ENCODE measurements at places on chromosomes 11 and 22. TPM values are rescaled to one million over a fixed set of nuclear protein-coding genes. Genes with fewer than 3 reads are reported as not detected.
A peak's percentile ranks its signal among the peaks of the same experiment; 100 is the strongest.

DNA sequence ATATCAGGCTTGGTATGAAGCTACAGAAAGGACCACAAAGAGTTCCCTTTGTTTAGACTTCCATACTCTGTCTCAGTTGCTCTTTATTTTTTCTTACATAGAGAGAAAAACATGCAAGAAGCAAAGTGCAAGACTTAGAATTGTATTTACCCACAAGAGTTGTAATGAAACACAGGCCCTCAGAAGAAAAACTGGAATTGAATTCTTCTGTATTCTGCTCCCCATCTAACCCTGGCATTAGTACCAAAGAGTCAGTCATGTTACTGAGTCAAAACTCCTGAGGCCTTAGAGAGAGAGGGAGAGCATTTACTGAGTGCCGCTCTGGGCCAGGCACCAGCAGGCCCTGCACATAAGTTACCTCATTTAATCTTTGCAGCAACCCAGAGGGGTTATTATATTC, 43.9 kb upstream of the DLAT start:
- H3K4me1 ChIP-seq: peaks cover 11% of the 10 kb centered on the region
- H3K4me3 ChIP-seq: no peak overlapping the region
- no peak overlapping the region for H3K27ac ChIP-seq
- H3K27me3 ChIP-seq: no peaks in the 10 kb centered on the region
- DNase-seq: no peak

The SBF1 gene
- 92.0 TPM for total RNA-seq

The IRAG1 gene
- total RNA-seq: 6.7 TPM

GRCh38 chr11:107274138-107274537, 183.5 kb downstream of the CWF19L2 start:
- no peak overlapping the region for H3K27ac ChIP-seq
- no peaks in the 10 kb centered on the region for H3K27me3 ChIP-seq
- no peaks in the 10 kb centered on the region for H3K4me1 ChIP-seq
- no peak overlapping the region for H3K4me3 ChIP-seq
- DNase-seq: no peak

DNA sequence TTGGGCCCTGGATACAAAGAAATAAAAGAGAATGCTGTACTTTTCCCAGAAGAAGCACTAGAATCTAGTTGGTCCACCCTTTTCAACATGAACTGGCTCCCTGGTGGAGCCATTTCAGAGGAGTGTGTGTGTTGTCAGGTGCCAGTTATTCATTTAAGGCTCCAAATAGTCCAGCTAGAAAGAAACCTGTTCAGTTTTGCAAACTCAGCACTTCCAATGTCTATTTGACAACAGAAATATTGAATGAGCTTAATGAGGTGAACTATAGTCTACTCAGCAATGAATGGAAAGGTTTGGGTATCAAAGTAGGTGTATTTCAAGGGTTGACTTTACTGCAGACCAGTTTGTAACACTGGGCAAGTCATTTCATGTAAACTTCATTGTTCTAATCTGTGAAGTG, 2.1 kb downstream of the OR8D1 start:
- H3K36me3 ChIP-seq: no peaks in the 10 kb centered on the region
- H3K4me3 ChIP-seq: no peak overlapping the region
- no peak overlapping the region for H3K27ac ChIP-seq
- H3K27me3 ChIP-seq: peaks cover 23% of the 10 kb centered on the region

GRCh38 chr11:2673250-2673610, 26.6 kb downstream of the KCNQ1OT1 start:
- no peak for DNase-seq
- no peak overlapping the region for H3K27ac ChIP-seq
- no peaks in the 10 kb centered on the region for H3K27me3 ChIP-seq
- no peaks in the 10 kb centered on the region for H3K36me3 ChIP-seq
- H3K4me1 ChIP-seq: no peaks in the 10 kb centered on the region
- no peak overlapping the region for H3K4me3 ChIP-seq

DNA sequence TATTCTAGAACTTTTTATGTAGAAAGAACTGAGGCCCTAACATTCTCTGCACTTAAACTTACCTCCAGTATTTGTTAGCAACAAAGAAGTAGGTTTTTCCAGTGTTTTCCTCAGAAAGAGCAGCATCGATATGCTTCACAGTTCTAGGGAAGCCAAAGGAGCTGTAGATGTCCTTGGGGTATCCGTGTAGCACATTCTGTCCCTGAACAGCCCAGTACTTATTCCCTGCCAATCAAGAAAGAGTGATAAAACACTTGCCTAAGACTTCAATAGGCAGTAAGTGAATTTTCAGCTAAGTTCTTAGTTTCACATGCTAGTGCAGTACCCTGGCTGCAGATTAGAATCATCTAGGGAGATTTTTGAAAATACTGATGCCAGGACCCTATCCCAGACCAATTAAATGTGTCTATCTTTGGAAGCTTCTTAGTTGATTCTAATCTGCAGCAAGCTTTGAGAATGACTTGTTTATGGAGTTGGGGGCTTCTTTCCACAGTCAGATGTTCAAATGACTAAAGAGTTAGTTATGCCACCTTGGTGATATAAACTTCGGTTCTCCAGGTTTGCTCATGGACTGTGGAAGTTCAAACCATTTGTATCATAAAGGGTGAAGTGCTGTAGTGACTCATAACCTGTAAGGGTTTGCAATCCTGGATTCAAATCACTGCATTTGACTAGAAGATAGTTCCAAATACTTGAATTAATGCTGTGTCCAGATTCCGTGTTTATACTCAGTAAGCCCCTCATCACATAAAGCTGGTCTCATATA, 6.5 kb downstream of the MMP1 start:
- no peak overlapping the region for H3K4me3 ChIP-seq
- no peaks in the 10 kb centered on the region for H3K4me1 ChIP-seq
- no peak overlapping the region for H3K27ac ChIP-seq

The PDE3B gene
- not detected for total RNA-seq

DNA sequence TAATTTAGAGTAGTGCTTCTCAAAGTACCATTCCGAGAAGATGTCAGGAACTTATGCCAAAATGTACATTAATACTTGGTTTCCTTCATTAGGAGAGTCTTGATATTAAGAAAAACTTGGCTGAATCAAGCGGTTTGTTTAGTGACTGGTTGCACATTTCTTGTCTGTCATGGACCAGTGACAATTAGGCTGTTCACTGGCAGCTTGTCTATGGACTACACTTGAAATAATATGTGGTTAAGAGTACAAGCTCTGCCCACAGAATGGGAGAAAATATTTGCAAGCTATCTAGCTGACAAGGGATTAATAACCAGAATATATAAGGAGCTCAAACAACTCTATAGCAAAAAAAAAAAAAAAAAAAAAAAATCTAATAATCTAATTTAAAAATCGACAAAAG, 24.6 kb downstream of the COA4 start:
- no peak overlapping the region for H3K27ac ChIP-seq
- no peaks in the 10 kb centered on the region for H3K36me3 ChIP-seq
- H3K27me3 ChIP-seq: no peaks in the 10 kb centered on the region
- DNase-seq: no peak
- no peak overlapping the region for H3K4me3 ChIP-seq

The KLHL35 gene
- total RNA-seq: 13.0 TPM

- no peaks in the 10 kb centered on the region for H3K36me3 ChIP-seq
- no peak overlapping the region for H3K4me3 ChIP-seq
- no peaks in the 10 kb centered on the region for H3K27me3 ChIP-seq
- DNase-seq: no peak
These were observed 249.7 kb downstream of the AASDHPPT start for GRCh38 chr11:106327134-106327533.

DNA sequence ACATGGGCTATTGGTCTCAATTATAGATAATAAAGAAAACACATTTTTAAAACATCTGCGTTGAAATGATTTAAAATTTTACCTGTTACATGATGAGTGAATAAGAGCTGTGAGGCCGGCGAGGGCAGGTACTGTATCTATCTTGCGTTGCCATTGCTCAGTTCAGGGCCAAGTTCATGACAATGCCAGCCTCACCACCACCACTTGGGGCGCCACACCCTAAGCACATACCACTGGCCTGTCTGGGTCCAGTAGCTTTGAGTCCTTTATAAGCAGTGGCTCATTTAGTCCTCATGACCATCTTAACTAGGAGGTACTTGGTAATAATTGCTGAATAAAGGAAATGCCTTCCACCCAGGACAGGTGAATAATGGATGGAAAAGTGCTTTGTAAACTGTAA, 14.5 kb upstream of the MB start:
- peak; percentile 48 for DNase-seq
- no peak overlapping the region for H3K4me3 ChIP-seq
- H3K36me3 ChIP-seq: no peaks in the 10 kb centered on the region
- no peaks in the 10 kb centered on the region for H3K27me3 ChIP-seq

DNA sequence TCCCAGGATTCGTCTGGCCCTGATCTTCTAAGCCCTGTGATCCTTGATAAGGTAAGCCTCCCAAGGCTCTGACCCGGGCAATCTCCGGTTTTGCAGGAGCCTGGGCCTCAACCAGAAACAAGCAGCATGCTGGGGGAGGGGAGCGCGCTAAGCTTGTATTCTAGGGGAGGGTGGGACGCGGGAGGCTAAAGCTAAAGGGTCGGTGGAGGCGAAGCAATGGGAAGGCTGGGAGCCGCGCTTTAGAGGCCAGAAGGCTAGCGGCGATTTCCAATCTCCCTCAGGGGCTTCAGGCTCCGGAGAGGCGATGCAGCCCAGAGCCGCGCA, 753 bp downstream of the PTPN5 start:
- H3K27ac ChIP-seq: no peak overlapping the region
- no peaks in the 10 kb centered on the region for H3K36me3 ChIP-seq
- H3K4me3 ChIP-seq: no peak overlapping the region
- H3K27me3 ChIP-seq: peaks cover 66% of the 10 kb centered on the region

- H3K4me3 ChIP-seq: no peak overlapping the region
- DNase-seq: peak; percentile 41
- H3K27ac ChIP-seq: no peak overlapping the region
- H3K36me3 ChIP-seq: no peaks in the 10 kb centered on the region
- H3K4me1 ChIP-seq: peaks cover 9% of the 10 kb centered on the region
These were observed 32.9 kb upstream of the KLHL35 start for GRCh38 chr11:75465701-75466531.

The SYCE3 gene
- total RNA-seq: not detected

DNA sequence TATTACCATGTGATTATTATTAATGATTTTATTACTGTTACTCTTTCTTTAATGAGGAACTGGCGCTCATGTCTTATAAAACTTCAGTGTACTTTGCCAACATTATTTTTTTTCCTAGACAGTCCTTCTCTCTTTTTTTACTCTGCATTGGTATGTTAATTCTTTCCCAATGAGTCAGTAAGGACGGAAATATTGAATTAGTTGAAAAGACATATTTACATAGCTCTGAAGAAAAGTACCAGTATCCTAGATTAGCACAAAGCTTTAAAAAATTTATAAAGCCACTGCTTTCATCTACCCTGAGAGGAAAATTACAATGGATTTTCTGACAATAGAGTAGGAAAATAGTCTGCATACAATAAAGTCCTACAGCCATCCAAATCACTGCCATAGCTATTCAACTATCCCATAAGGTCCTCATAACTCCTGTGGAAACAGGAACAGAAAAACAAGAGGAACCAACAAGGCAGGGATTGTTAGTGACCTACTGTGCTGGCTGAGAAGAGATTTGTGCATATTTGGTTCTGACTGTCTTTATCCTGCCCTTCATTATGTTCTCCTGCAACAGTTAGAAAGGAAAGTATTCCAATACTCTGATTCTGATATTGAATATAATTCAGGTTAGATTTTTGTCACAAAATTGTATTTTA, 314.4 kb downstream of the AASDHPPT start:
- H3K36me3 ChIP-seq: no peaks in the 10 kb centered on the region
- peak overlapping the region; percentile 31 for H3K27ac ChIP-seq
- H3K4me1 ChIP-seq: peaks cover 39% of the 10 kb centered on the region
- 0 out of 2 replicates have a peak overlapping the region, but pooled peaks have one; percentile 11 for H3K4me3 ChIP-seq
- H3K27me3 ChIP-seq: no peaks in the 10 kb centered on the region
- peak; percentile 68 for DNase-seq

DNA sequence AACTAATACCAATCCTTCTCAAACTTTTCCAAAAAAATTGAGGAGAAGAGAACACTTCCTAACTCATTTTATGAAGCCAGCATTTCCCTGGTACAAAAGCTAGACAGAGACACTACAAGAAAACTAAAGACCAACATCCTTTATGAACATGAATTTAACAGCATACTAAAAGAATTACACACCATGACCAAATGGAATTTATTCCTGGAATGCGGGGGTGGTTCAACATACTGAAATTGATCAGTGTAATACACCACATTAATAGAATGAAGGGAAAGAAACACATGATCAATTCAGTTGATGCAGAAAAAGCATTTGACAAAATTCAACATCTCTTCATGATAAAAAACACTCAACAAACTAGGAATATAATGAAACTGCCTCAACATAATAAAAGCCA, 148.1 kb downstream of the WNT7B start:
- H3K36me3 ChIP-seq: peaks cover 17% of the 10 kb centered on the region
- no peaks in the 10 kb centered on the region for H3K27me3 ChIP-seq
- no peak overlapping the region for H3K27ac ChIP-seq
- H3K4me1 ChIP-seq: peaks cover 29% of the 10 kb centered on the region
- DNase-seq: peak; percentile 51
- no peak overlapping the region for H3K4me3 ChIP-seq

GRCh38 chr22:29658176-29658575, 54.7 kb downstream of the NF2 start:
- H3K27me3 ChIP-seq: no peaks in the 10 kb centered on the region
- no peak overlapping the region for H3K4me3 ChIP-seq
- H3K27ac ChIP-seq: no peak overlapping the region

DNA sequence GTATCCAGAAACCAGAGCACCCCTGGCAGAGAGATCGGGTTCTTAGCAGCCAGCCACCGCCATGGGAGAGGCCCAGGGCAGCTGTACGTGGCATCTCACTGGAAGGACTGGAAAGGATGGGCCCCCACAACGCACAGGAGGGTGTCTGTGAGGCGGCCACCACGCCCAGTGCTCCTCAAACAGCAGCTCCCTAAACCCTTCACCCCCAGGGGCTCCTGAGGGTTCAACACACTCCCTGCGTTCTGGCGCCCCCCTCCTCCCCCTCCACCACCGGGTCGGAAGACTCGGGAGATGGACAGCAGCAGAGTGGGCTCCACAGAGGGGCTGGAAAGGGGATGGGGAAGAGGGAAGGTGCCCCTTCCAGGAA, 1.1 kb downstream of the MAPK12 start:
- H3K4me3 ChIP-seq: peak overlapping the region; percentile 81

- no peaks in the 10 kb centered on the region for H3K27me3 ChIP-seq
- peak within 1 kb of the TSS; percentile 86 for H3K27ac ChIP-seq
- DNase-seq: no peak
- H3K36me3 ChIP-seq: peaks cover 30% of the 10 kb centered on the region
These were observed at the start of gene MORC2 for GRCh38 chr22:30968015-30968923. Gene MORC2 (minus strand): TSS chr22:30968774. CDS start chr22:30967889, 885 bp downstream.

The VPS26B gene
- 36.9 TPM for total RNA-seq

DNA sequence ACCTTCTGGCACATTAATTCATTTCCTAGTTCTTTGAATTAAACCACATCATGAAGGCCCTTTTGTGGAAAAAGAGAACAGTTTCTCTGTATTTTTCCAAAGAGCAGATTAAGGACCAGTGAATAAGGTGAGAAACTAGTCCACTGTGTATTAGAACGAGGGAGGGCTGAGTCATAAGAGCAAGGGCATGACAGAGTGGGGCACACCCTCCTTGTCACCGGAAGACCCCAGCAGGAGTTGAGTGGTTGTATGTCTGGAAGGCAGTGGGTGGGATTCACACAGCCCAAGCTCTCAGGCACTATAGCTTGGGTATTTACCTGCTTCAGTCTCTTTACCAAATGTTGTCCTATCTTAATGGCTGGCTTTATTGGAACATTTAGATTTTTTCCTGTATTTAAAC, 86.8 kb downstream of the BMAL1 start:
- peaks cover 15% of the 10 kb centered on the region for H3K4me1 ChIP-seq
- no peaks in the 10 kb centered on the region for H3K27me3 ChIP-seq
- peak overlapping the region; percentile 43 for H3K27ac ChIP-seq
- H3K36me3 ChIP-seq: peaks cover 39% of the 10 kb centered on the region
- DNase-seq: peak; percentile 64

The SERPING1 gene
- 147 TPM for total RNA-seq

GRCh38 chr11:118928870-118929500, 3.3 kb upstream of the BCL9L start:
- peak overlapping the region; percentile 60 for H3K27ac ChIP-seq
- peak overlapping the region; percentile 82 for H3K4me3 ChIP-seq
- peak; percentile 79 for DNase-seq
- H3K4me1 ChIP-seq: peaks cover 13% of the 10 kb centered on the region
- no peaks in the 10 kb centered on the region for H3K36me3 ChIP-seq
- H3K27me3 ChIP-seq: no peaks in the 10 kb centered on the region

All from GM23248 (cell line).